ENCODE measurements at places on chromosomes 12 and 14. TPM values are rescaled to one million over a fixed set of nuclear protein-coding genes. Genes with fewer than 3 reads are reported as not detected.

The ZNF891 gene
- 7.5 TPM for polyA plus RNA-seq

The NEDD1 gene
- 27.8 TPM for polyA plus RNA-seq

The E2F7 gene
- polyA plus RNA-seq, result 10.9 TPM

The PNP gene
- polyA plus RNA-seq, result 38.3 TPM

- DNase-seq, result no peak
These were observed 138.6 kb upstream of the TRHDE start for GRCh38 chr12:72133497-72134055.

DNA sequence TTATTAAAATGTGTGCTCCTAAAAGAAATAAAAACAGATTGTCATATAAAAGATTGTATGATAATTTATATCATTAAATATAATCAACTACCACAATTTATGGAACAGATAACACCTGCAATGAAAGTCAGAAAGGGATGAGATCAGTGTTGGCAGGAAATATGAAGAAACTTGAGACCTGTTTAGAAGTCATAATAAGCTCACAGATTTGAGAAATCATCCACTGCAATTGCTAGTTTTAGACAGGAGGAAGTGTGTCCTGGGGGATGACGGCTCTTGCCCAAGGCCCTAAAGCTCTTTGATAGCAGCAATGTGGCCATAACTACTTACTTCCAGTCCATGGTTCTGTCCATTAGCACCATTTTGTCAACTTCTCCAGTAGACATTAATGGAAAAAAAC is 122.8 kb upstream of the SOX5 start:
- no peak for DNase-seq

- no peak for DNase-seq
These were observed 23.8 kb upstream of the LRTM2 start for GRCh38 chr12:1796515-1797010.

DNA sequence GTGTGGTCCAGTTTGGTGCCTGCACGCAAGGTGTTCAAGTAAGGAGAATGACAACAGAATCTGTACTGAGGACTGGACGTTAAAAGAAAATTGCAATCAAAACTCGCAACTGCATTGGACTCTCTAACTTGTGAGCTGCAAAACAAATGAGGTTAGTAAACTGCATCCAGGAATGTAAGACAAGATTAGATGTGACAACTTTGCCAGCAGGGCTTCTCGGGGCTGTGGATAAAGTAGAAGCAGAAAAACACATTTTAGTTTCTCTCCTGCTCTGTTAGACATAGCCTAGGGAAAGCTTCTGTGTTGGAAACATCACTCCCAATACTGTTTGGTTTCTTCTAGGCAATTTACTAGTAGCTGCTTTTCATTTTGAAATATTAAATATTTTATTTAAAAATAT is 338.2 kb upstream of the NAV3 start:
- no peak for DNase-seq

DNA sequence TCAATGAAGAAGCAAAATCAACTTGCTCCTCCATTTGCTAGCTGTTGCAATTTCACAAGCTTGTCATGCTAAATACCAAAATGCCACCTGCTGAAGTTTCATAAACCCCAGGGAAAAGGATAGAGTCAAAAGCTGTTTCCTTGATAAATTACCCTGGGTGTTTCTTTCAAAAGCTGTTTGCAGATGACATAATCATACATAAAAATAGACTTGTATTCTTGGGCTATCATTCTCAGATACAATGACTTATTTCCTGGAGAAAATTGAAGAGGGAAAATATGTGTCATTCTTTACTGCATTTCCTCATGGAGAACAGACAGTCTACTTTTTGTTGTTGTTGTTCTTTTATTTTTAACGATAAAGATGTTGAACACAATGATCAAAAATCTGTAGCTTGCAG is 119.2 kb downstream of the GALC start:
- DNase-seq, result no peak

- no peak for DNase-seq
These were observed 82.1 kb upstream of the SSTR1 start for GRCh38 chr14:38125481-38126037.

DNA sequence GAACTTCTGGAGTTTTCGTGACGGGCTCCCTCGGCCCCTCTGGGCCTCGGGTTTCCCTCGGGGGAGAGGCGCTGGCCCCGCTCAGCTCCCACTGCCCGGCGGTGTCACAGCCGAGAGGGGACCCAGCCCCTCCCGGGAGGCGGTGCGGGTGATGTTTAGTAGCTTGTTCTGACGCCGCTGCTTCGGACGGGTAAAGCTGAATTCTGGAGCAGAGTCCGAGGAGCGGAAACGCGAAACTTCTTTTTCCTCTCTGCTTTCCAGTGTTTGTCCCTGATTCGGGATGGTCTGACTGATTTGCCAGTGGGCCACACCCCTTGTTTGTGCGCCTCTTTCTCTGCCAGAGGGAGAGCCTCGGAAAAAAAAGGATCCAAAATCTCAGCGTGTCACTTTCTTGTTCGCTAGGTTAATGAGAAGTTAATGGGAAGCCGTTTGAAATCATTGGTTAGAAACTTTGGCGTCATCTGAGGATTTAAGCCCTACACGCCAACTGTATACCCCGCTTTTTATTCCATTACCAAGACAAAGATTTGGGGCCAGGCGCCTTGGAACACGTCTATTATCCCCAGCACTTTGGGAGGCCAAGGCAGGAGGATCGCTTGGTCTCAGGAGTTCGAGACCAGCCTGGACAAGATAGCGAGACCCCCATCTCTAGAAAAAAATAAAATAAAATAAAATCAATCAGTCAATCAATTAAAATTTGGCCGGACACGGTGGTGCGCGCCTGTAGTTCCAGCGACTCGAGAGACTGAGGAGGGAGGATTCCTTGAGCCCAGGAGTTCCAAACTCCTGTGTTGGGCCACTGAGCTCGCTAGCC is 756 bp downstream of the TULP3 start:
- no peak for DNase-seq

Data from left lung (tissue), 14 donors.